H1 (cell line): ENCODE measurements at places on chromosomes 3 and 15. TPM values are rescaled to one million over a fixed set of nuclear protein-coding genes. Genes with fewer than 3 reads are reported as not detected.

The CAMKV gene
- total RNA-seq, result 66.4 and 67.9 TPM in 2 replicates

DNA sequence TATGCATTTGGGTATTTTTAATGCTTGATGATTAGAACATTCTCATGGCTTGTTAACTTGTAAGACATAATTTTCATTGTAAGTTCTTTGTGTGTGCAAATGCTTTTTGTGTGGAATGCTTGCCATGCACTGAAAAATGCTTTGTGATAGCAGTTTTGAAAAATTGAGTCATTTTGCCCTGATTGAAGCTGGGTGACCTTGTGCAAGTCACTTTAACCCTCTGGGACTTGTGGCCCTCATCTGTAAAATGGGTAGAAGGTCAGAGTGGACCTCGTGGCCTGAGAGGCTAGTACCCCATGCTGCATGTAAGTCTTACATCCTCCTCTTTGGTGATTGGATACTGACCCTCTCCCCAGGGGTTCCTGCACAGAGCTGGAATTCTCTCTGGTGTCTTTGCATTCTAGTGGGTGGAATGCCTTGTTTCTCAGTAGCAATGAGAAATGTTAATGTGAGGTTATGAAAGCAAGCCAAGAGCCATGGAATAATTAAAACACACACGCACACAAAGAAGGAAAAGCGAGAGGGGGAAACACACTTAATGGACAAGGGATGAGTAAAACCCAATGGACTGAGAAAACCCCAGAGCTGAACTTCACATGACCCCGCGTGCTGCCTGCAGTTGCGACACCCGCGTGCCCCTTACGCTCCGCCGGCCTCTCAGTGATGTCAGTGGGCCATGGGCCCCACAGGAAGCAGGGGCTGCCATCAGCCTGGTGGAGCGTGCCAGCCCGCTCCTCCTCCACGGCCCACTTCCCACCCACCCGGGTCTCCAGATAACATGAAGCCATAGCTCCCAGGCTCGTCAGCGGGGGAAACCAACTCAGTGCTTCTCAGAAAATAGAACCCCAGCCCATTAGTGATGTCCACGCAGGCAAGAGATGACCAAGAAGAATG, 44.0 kb downstream of the SMAD3 start:
- no peaks in the 10 kb centered on the region for H3K36me3 ChIP-seq
- H3K27ac ChIP-seq, result no peak overlapping the region
- DNase-seq, result no peak
- H3K27me3 ChIP-seq, result no peaks in the 10 kb centered on the region
- no peak overlapping the region for H3K4me3 ChIP-seq
- no peaks in the 10 kb centered on the region for H3K4me1 ChIP-seq

The DPPA2 gene
- 11.2 and 12.6 TPM in 2 replicates for total RNA-seq

The C3orf22 gene
- total RNA-seq, result not detected in 2 replicates

The RHOV gene
- total RNA-seq, result 2.4 and 2.7 TPM in 2 replicates

DNA sequence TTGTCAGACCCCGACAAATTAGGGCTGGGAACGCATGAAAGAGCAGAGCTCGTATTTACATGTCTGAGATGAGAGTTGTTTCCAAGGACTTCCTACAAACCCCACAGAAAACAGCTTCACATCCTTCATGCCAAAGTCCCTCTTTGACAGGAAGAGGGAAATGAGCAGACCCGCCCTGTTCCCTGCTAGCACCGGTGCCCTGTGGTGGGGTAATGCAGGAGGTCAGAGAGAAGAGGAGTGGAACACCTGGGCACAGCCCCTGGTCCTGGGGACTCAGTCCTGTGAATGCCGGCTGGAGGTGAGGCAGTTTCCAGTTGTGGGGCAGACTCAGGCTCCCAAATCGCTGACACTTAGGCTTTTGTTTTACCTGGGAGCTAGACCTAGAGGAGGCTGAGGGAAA, 4.0 kb downstream of the PLA2G4D start:
- peaks cover 6% of the 10 kb centered on the region; the same call in 1 of the 2 replicates for H3K4me1 ChIP-seq
- no peak for DNase-seq
- H3K27me3 ChIP-seq, result no peaks in the 10 kb centered on the region

The HCN4 gene
- 8.5 and 9.3 TPM in 2 replicates for total RNA-seq

The IQGAP1 gene
- total RNA-seq, result 133 and 138 TPM in 2 replicates

DNA sequence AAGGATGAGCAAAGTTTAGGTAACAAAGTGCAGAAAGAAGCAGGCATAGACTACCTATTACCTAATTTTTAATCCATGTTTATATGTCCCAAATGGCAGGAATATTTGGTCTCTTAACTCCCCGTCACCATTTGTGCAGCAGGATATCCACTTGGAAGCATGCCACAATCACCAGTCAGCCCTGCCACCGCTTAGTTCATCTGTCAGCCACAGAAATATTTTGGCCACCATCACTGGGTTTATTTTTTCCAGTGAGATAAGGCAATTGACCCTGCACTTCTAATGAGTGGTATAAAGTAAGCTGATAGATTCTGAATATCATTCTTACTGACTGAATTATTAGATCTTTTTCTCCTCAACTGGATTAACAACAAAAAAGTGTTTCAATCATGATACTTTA, 152.9 kb upstream of the SOX2 start:
- no peak for DNase-seq
- H3K4me3 ChIP-seq, result no peak overlapping the region

GRCh38 chr3:123301331-123302184, 99.8 kb downstream of the SEC22A start:
- H3K36me3 ChIP-seq, result peaks cover 5% of the 10 kb centered on the region
- H3K27me3 ChIP-seq, result no peaks in the 10 kb centered on the region
- no peak for DNase-seq
- no peak overlapping the region for H3K27ac ChIP-seq

DNA sequence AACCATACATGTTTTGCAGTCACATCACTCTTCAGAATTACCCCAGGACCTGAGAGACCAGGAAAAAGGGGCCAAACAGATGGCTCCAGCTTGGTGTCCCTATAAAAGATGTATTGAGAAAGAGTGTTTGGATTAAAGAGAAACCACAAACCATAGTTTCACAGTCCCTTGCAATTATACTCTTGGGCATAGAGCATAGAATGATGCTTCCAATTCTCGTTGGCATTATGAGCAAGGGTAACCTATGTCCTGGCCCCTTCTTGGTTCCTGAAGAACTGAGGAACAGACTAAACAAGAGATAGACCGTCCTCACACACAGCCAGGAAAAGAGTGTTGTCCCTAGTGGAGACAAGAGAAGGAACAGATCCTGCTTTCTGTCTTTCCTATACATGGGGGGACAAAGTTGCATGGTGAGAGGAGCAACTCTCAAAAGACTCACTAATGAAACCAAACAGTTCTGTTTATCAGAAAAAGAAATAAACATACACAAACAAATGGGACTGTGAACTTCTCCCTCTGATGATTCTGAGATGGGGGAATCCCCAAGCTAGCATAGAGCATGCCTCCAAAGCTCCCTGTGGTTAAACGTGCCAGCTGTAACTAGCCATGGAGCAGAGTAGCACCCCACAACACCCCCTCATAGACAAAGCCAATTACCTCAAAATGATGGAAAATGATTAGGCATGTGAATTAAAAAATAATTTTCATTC, 908.6 kb downstream of the NTRK3 start:
- H3K4me3 ChIP-seq, result no peak overlapping the region
- no peak for DNase-seq
- H3K27me3 ChIP-seq, result no peaks in the 10 kb centered on the region
- no peaks in the 10 kb centered on the region for H3K36me3 ChIP-seq

DNA sequence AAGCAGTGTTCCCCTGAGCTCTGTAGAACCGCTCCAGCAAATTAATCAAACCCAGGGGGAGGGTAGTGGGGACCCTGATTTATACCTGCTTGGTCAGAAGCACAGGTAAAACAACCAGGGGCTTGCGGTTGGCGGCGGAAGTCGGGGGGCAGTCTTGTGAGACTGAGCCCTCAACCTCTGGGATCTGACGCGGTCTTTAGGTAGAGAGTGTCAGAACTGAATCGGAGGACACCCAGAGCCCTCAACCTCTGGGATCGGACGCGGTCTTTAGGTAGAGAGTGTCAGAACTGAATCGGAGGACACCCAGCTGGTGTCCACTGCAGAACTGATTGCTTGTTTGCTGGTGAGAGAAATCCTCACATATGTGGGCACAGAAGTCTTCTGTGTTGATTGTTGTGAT, 12.9 kb upstream of the PAQR5 start:
- no peak overlapping the region for H3K4me3 ChIP-seq
- no peaks in the 10 kb centered on the region for H3K4me1 ChIP-seq
- no peaks in the 10 kb centered on the region for H3K27me3 ChIP-seq
- H3K36me3 ChIP-seq, result no peaks in the 10 kb centered on the region

DNA sequence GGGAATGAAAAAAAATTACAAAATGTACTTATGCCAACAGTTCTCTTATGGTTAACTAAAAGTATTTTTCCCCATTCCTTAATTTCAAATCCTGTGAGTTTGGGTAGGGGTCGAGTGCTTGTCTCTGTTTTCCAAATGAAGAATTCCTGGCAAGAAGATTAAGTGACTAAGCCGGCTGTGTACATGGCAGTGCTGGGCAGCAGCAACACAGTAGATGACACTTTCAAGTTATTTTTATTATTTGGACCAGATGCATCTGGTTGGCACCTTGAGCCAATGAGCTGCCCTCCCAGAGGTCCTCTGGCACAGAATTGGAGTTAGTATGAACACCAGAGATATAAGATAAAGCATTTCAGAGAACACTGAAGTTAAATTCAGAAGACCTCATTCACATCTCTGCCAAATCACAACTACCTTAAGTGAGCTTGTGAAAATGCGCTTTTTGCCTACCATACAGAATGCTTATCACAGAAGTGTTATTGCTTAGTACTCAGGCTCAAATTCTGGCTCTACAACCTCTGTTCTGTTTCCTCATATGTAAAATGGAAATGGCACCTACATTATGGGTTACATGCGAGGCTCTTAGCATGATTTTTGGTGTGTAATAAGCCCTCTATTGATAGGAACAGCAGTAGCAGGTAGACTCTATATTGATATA, 256.9 kb downstream of the UBE2E2 start:
- H3K4me3 ChIP-seq, result no peak overlapping the region
- peaks cover under 1% of the 10 kb centered on the region for H3K27me3 ChIP-seq
- DNase-seq, result no peak
- H3K4me1 ChIP-seq, result 0 out of 2 replicates have a peak, but pooled peaks cover 3% of the 10 kb centered on the region
- H3K27ac ChIP-seq, result no peak overlapping the region

DNA sequence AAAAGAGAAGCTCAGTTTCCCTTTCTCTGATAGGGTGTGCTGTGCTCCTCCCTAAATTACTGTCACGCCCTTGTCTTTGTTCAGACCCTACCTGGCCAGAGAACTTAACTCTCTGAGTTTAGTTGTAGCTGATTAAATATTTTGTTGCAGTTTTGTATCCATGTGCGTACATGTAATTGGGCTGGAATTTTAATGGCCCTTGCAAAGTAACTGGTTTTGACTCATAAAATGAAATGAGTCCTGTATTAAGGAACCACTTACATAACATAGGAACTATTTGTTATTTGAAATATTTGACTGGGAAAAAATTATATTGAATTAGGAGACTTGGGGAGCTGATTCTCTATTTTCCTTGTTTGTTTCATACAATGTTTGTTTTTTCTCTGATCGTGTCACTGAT, 80.2 kb downstream of the LRRK1 start:
- H3K4me3 ChIP-seq, result no peak overlapping the region
- no peak for DNase-seq
- no peaks in the 10 kb centered on the region for H3K4me1 ChIP-seq

DNA sequence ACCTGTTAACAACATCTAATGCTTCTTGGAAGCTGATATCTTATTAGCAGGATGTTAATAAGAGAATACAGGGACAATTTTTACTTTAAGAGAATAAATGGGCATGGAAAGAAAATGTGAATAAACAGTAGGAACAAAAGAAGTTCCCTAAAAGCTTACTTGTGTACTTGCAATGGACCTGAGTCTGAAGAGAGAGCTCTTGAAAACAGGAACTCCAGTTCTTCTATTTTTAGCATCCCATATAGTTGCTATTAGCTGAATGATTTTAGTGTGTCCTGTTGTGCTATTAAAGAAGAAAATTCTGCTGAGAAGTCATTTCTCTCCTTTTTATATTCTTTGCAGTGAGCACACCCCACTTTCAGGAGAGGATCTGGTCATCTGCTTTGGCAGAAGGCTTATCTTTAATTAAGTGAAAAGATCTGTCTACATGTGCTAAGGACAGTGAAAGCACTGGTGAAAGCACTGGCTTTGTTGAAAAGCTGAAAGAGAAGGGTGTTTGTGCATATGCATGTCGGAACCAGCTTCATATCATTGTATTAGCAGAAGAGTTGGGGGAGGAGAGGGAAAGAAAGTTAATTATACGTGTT, 1.4 kb upstream of the ST3GAL6 start:
- no peak for DNase-seq
- H3K27me3 ChIP-seq, result no peaks in the 10 kb centered on the region
- H3K36me3 ChIP-seq, result no peaks in the 10 kb centered on the region
- no peaks in the 10 kb centered on the region for H3K4me1 ChIP-seq
- no peak overlapping the region for H3K27ac ChIP-seq
- no peak overlapping the region for H3K4me3 ChIP-seq

The PLCL2 gene
- 6.8 and 7.3 TPM in 2 replicates for total RNA-seq

DNA sequence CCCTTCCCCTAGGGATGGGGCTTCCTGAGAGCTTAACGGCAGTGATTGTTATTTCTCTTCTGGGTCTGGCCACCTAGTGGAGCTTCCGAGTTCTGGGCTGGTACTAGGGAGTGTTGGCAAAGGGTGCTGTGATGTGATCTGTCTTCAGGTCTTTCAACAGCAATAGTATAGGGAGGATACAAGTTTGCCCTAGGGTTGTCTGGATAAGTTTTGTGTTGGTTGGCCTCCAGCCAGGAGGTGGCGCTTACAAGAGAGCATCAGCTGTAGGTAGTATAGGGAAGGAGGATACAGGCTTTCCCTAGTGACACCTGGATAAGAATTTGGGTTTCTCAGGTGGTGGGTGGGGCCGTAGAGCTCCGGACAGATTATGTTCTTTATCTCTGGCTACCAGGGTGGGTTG, 19.2 kb upstream of the CPOX start:
- H3K27me3 ChIP-seq, result no peaks in the 10 kb centered on the region
- no peak overlapping the region for H3K27ac ChIP-seq
- no peaks in the 10 kb centered on the region for H3K36me3 ChIP-seq
- peak; percentile 69 for DNase-seq
